ENCODE measurements at places on chromosomes 2 and 18.

DNA sequence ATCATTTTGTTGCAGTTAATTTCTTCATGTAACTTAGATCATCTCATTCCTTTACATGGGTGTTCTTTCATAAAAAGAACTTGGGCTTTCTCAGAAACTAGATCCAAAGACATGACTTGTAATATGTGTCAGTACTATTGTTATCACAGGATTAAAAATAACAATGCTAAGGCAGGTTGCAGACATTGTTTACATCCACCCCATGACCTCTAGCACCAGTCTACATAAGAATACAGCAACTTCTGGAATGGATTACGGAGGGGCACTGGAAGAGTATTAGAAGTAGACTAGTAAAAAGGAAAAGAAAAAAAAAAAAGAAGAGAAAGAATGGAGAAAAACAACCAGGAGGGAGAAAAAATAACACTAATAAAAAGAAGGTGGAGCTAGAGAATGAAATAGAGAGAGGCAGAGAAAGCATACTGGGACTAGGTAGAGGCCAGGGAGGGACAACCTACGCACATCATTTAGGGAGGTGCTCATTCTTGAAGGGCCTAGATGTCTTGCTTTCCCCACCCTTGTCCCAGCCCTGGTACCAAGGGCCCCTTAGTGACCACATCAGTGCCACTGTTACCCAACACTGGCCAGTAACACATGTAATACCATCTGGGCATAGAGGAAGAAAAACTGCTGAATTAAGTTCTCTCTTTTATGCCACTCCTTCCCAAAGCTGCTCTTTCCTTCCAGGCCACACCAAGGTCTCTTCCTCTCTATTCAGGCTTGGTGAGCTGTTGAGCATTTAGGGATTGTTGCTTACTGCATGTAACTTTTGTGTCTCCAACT is 70.6 kb upstream of the KLF7 start:
- no peak for DNase-seq

GRCh38 chr18:42363446-42364441 is 408.7 kb downstream of the PIK3C3 start:
- DNase-seq = no peak

- DNase-seq = no peak
Observed at GRCh38 chr2:173216668-173217067, 138.0 kb upstream of the CDCA7 start.

DNA sequence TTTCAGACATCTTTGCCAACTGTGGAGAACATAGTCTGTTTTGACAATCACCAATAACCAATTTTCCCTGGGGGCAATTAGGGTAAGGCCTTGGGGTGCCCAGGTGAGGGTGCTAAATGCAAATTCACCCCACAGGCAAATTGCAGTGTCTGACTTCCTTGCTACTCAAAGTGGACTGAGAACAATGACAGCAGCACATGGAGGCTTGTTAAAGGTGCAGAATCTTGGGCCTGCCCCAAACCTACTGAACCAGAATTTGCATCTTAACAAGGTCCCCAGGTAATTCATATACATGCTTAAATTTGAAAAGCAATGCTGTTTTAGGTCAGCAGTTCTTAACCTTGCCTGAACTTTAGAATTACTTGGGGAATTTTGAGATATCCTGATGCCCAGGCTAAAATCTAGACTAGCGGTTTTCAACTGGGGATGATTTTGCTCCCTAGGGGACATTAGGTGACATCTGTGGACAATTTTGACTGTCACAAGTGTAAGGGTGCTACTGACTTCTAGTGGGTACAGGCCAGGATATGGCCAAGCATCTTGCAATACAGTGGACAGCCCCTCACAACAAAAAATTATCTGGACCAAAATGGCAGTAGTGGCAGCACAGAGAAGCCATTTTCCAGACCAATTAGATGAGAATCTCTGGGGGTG is 80.2 kb upstream of the GCFC2 start:
- no peak for DNase-seq

GRCh38 chr2:30663806-30664205 is 143.4 kb downstream of the CAPN13 start:
- DNase-seq = no peak

GRCh38 chr2:44131177-44131576 is 37.5 kb upstream of the PPM1B start:
- no peak for DNase-seq

DNA sequence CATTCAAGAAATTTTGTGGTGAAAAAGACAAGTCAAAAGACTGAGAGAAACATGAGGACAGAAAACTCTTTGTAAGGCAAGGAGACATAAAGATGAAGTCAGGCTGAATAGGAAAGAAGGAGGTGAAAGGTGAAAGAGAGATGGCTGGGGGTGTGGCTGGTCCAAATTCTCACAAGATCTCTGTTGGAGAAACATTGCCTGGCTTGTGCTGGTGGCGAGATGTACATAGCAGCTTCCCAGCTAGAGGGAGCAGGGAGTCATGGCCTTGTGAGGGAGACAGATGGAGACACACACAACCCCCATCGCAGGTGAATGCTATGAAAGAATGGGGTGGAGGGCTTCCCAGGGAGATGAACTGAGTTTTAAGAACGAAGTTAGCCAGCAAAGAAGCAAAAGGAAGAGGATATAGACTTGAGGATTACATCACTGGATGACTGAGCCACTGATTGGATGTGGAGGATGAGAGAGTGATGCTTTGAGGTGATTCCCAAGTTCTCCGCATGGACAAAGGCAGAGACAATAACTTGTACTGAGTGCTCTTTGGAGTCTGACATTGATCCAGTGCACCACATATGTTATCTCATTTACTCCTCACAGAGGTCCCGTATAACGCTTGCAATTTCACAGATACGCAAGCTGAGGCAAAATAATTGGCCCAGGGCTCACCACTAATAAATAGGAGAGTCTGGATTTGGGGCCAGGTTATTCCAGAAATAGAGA is 3.7 kb upstream of the EMX1 start:
- DNase-seq = no peak

DNA sequence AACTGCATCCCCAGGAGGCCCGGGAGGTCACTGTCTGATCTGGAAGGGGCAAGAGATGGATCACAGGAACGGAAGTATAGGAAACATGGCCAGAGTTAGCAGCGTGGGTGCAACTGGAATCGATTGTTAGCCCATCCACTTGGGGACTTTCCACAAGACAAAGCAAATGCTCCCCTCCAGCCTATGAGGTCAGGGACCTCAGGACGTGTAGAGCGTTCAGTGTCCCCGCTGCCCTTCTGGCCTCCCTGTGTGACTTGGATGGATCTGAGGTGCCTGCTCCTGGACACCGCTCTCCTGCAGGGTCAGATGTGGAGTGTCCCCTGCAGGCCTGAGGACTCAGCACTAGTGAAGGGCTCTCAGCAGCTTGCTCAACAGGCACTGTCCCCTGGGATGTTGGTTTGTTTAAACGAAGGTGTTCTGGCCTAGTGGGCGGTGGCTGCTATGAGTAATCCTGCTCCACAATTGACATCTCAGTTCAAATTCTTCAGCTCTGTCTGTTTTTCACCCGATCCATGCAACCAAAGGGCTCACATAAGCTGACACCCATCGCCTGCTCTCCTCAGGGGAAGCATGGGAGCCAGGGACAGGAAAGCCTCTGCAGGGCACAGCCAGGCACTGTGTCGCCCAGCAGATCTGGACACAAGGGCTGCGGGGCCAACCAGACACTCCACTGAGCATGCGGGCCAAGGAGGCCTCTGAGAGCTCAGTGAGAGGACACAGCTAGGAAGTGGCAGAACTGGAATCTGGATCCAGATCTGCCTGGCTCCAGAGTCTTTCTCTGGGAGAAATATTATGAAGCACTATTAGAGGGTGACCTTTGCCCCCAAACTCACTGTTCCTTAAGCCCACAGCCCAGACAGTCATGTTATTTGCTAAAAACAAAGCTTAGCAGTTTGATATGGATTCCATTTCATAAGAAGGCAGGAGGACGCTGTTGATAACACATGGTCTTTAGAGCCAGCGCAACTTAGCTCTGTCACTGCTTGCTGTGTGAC is 78.5 kb downstream of the RHOB start:
- DNase-seq = no peak

GRCh38 chr2:9364791-9365497 is 58.4 kb downstream of the ITGB1BP1 start:
- DNase-seq = no peak

DNA sequence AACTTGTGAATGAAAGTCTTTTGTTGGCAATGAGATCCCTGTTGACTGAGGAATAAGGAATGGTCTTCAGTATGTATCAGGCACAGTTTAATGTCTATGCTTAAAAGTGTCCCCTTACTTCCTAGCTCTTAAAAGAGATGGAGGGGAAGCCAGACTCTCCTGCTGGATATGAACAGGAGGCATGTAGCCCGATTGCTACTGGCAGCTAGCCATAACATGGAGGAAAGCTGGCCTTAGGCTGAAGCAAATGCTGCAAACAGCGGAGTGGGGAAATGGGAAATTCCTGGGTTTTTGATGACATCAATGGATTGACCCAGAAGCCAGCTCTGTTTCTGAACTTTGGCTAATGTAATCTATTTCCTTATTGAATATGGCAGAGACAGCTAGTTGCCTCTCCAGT is 266.1 kb downstream of the SLC4A3 start:
- DNase-seq = no peak

- no peak for DNase-seq
Observed at GRCh38 chr2:121498731-121499130, 31.9 kb upstream of the RNU4ATAC start.

DNA sequence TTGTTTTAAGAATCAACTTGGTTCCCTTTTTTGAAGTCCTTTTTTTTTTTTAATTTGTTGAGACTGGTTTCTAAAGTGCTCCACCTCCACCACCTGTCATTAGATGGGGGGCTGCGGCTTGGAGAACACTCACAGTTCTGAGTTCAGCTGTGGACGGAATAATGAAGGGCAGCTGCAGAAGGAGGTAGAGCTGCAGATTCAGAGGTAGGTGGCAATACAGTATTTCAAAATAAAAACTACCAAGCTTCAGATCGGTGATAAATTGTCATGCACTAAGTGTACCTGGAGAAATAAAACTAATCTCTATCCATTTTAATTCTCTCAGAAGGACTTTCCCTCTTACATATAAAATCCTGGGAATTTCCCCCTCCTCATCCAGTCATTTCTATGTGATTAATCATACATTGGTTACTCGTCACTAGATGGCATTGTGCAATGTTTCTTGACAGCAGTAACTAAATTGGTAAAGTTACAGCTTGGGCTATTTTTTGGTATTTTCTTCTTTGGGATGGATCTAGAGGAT is 81.1 kb upstream of the SLC39A10 start:
- DNase-seq = no peak

GRCh38 chr2:151237422-151238025 is 24.1 kb downstream of the RBM43 start:
- DNase-seq = no peak

- DNase-seq = no peak
Observed at GRCh38 chr18:23614891-23615290, 28.6 kb upstream of the NPC1 start.

DNA sequence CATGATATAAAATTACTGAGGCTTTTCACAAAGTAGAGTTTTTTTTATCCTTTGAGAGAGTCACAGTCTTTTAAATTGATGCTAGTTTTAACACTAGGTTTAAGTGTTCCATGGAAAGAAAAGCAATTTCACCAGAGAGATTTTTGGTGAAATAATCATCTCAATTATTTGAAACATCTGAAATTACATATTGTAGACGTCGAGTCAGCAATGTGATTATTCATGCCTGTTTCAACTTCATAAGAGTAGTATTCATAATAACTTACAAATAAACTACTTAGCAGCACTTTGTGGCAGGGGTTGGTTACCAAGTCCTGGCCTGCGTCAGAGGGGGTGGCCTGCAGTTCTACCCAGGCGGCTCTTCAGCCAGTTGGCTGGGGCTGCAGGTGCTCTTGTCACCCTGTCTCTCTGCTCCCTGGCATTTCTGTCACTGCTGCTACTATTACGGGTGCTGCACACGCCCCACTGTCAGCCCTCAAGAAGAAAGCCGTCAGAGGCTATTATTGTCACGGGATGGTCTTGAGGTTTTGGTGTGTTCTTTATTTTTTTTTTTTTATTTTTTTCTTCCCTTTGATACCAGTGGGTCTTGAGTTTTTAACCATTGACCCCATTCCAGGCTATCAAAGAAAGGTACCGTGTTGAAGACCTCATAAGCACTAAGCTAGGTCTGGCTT is 50.4 kb downstream of the MALT1 start:
- DNase-seq = no peak

DNA sequence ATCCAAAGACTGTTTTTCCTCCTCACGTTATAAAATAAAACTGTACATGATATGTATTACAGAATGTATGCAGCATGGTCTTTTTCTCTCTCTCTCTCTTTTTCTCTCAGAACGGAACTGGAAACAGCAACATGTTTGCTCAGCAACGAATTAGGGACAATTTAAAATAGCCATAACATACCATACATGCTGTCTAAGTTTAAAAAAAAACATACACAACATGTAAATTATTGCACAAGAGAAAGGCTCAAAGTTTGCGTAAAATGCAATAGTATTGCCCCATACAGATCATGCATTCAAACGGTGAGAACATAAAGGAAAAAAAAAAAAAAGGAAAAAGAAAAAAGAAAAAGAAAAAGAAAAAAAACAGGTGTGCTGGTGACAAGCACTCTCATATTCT is 93.6 kb downstream of the BCL11A start:
- DNase-seq = no peak

DNA sequence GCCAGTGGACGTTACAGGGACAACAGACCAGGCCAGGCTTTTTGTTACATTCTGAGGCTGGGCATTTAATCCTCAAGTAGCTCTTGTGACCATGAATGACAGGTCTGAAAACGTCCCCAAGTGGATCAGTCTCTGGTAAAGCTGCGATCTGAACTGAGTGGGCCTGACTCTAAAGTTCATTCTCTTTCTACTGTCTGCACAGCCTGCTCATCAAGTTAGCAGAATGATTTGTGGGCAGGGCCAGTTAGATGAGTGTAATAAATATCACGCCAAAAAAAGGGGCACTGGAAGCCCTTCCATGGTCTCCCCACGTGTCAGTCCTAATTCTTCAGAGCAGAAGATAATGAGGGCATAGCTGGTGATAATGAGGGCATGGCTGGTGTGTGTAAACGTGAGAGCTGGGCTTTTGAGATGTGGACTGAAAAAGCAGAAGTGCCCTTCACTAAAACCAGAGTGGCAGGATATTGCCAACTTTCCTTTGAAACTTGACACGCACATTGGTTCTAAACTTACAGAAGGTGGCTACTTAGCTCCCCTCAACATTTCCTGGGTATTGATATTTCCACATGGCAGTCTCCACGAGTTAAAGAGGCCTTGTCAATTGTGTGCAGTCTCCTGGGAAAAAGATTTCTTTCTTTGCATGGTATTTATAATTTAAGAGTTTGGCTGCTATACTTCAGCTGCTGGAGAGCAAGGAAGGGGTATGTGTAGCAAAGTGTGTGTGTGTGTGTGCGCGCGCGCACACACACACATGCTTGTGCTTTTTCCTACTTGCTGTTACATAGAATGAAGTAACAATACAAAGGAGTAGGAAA is 72.7 kb upstream of the LYPD6B start:
- peak; percentile 84 for DNase-seq

DNA sequence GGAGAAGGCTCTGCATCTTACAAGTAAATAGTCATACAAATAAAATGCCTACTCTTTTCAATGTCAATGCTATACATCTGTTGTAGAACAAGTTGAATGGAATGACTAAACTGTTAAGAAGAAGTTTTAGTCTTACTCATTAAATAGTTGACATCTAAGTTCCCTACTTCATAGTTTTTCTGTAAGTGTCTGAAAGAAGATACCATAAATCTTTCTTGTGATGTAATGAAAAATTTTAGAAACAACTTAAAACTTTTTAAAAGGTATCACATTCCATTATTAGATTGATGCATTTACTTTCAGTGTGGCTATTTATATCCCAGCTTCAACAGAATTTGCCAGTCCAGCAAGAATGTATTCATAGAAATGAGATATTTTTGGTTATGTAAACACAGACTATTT is 185.2 kb upstream of the EPC2 start:
- DNase-seq = no peak

GRCh38 chr2:217063238-217063755 is 203.4 kb upstream of the TNP1 start:
- DNase-seq = no peak
